Vagina (tissue), 2 donors: ENCODE measurements at places on chromosomes 4 and X. TPM values are rescaled to one million over a fixed set of nuclear protein-coding genes. Genes with fewer than 3 reads are reported as not detected.

DNA sequence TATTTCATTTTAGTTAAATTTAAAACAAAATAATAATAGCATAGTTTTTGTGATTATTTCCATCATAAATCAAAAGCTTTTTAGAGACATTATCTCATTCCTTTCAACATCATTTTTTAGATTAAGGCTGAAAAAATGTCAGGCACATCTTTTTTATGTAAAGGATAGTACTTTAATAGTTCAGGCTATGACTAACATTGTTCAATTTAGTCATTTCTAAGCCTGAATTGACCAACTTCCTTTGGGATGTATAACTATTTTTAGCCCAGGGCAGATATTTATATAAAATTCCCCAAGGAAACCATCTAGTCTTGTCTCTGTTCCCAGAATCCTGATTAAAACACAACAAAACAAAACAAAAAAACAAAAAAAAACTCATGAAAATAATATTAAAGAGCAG, 145.6 kb upstream of the PCDH18 start:
- no peaks in the 10 kb centered on the region for H3K36me3 ChIP-seq
- no peaks in the 10 kb centered on the region for H3K4me1 ChIP-seq
- H3K27ac ChIP-seq = no peak overlapping the region
- H3K4me3 ChIP-seq = no peak overlapping the region
- no peaks in the 10 kb centered on the region for H3K27me3 ChIP-seq

DNA sequence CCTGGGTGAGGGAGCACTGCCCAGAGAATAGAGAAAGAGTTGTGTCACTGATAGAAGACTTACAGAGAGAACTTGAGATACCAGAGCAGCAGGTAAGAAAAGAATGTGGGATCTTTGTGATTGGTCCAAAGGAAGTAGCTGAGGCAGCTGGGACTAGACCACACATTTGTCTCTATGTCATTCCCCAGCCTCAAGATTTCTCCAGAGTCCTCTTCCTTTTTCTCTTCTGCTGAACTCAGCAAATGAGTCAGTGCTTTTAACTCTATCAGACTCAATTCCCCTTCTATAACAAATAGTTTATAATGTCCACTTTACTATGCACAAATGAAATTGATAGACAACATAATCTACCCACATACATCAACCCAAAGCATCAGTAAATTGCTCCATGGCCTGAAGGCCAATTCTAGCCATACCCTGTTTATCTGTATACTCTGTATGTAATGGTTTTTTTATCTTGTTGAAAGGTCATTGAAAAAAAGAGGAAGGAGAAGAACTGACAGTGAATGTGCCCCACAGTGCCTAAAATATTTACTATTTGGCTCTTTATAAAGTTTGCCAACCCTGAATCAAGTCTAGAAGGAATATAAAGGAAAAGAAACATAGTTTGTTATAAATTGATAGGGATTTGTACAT, 38.2 kb downstream of the ETDC start:
- peaks cover 5% of the 10 kb centered on the region for H3K4me1 ChIP-seq
- no peaks in the 10 kb centered on the region for H3K27me3 ChIP-seq
- no peak for DNase-seq
- no peak overlapping the region for H3K4me3 ChIP-seq
- no peaks in the 10 kb centered on the region for H3K36me3 ChIP-seq

GRCh38 chr4:83115000-83115399, 471 bp upstream of the PLAC8 start:
- H3K4me3 ChIP-seq = no peak overlapping the region

GRCh38 chr4:76532805-76533204, 97.8 kb downstream of the SHROOM3 start:
- H3K27ac ChIP-seq = no peak overlapping the region
- no peaks in the 10 kb centered on the region for H3K4me1 ChIP-seq
- H3K4me3 ChIP-seq = no peak overlapping the region
- no peaks in the 10 kb centered on the region for H3K27me3 ChIP-seq
- H3K36me3 ChIP-seq = no peaks in the 10 kb centered on the region

DNA sequence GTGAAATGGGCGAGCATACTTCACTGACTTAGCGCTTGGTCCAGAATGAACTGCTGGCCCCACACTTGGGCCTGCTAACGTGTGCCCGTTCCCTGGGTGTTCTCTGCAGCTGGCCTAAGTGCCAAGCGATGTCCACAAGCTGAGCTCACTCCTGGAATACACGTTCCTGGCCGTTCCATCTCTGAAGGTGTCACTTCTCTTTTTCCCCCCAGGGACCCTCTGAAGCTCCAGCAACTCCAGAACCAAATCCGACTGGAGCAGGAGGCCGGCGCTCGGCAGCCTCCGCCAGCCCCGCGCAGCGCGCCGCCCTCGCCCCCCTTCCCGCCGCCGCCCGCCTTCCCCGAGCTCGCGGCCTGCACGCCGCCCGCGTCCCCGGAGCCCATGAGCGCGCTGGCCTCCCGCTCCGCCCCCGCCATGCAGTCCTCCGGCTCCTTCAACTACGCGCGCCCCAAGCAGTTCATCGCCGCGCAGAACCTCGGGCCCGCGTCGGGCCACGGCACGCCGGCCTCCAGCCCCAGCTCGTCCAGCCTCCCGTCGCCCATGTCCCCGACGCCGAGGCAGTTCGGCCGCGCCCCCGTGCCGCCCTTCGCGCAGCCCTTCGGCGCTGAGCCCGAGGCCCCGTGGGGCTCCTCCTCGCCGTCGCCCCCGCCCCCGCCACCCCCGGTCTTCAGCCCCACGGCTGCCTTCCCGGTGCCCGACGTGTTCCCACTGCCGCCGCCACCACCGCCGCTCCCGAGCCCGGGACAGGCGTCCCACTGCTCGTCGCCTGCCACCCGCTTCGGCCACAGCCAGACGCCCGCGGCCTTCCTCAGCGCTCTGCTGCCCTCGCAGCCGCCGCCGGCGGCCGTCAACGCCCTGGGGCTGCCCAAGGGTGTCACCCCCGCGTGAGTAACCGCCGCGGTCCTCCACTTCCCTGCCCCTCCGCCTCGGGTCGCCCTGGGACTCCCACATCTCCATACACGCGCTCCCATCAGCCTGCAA, 132.3 kb downstream of the CBR4 start:
- peaks cover 60% of the 10 kb centered on the region for H3K4me1 ChIP-seq
- no peak for DNase-seq
- H3K27me3 ChIP-seq = no peaks in the 10 kb centered on the region
- H3K36me3 ChIP-seq = peaks cover 19% of the 10 kb centered on the region

- no peaks in the 10 kb centered on the region for H3K36me3 ChIP-seq
- H3K27ac ChIP-seq = no peak overlapping the region
- no peak overlapping the region for H3K4me3 ChIP-seq
- no peaks in the 10 kb centered on the region for H3K4me1 ChIP-seq
- no peak for DNase-seq
- H3K27me3 ChIP-seq = no peaks in the 10 kb centered on the region
Measured at GRCh38 chr4:110371016-110371770, 104.8 kb upstream of the ENPEP start.

GRCh38 chr4:134200811-134201215, 776 bp downstream of the PABPC4L start:
- DNase-seq = no peak
- no peaks in the 10 kb centered on the region for H3K27me3 ChIP-seq
- peak overlapping the region; percentile 56 for H3K4me3 ChIP-seq
- no peaks in the 10 kb centered on the region for H3K36me3 ChIP-seq
- H3K4me1 ChIP-seq = peaks cover 24% of the 10 kb centered on the region

GRCh38 chr4:137274404-137274803, 257.9 kb downstream of the PCDH18 start:
- no peaks in the 10 kb centered on the region for H3K4me1 ChIP-seq
- no peaks in the 10 kb centered on the region for H3K36me3 ChIP-seq
- no peaks in the 10 kb centered on the region for H3K27me3 ChIP-seq
- H3K4me3 ChIP-seq = no peak overlapping the region

GRCh38 chrX:18424482-18425198, 768 bp upstream of the CDKL5 start:
- H3K27me3 ChIP-seq = no peaks in the 10 kb centered on the region
- peak overlapping the region; percentile 80 for H3K4me3 ChIP-seq
- H3K27ac ChIP-seq = peak overlapping the region; percentile 65
- DNase-seq = no peak
- H3K4me1 ChIP-seq = no peaks in the 10 kb centered on the region
- no peaks in the 10 kb centered on the region for H3K36me3 ChIP-seq

GRCh38 chr4:1321486-1321885, 25.5 kb upstream of the UVSSA start:
- H3K4me3 ChIP-seq = no peak overlapping the region
- H3K4me1 ChIP-seq = peaks cover 3% of the 10 kb centered on the region
- H3K27me3 ChIP-seq = no peaks in the 10 kb centered on the region
- H3K27ac ChIP-seq = no peak overlapping the region
- DNase-seq = no peak

DNA sequence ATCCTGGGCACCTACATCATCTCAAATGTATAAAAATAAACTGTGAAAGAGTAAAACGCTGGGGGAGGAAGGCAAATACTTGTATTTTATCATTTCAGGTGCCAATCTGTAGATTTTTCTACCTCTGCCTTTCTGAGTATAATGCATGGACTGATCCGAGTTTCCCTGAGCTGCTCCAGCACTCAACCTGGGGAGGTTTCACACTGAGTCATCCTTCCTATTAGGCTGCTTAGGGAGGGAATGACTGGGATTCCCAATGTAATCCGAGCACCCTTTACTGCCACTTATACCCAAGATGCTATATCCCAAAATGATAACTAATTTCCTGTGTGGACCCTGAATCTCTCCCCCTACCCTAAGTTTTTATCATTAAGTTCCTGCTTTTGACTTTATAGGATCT, 126.6 kb downstream of the HNRNPD start:
- DNase-seq = no peak
- no peak overlapping the region for H3K4me3 ChIP-seq
- no peaks in the 10 kb centered on the region for H3K4me1 ChIP-seq
- H3K27ac ChIP-seq = no peak overlapping the region

GRCh38 chrX:154430479-154430878, 2.0 kb downstream of the ATP6AP1 start:
- DNase-seq = no peak
- H3K36me3 ChIP-seq = peaks cover 4% of the 10 kb centered on the region
- no peak overlapping the region for H3K4me3 ChIP-seq
- peak overlapping the region; percentile 17 for H3K27ac ChIP-seq
- H3K4me1 ChIP-seq = peaks cover 6% of the 10 kb centered on the region
- no peaks in the 10 kb centered on the region for H3K27me3 ChIP-seq

- H3K4me3 ChIP-seq = no peak overlapping the region
- no peaks in the 10 kb centered on the region for H3K36me3 ChIP-seq
- no peaks in the 10 kb centered on the region for H3K4me1 ChIP-seq
- H3K27ac ChIP-seq = no peak overlapping the region
- no peaks in the 10 kb centered on the region for H3K27me3 ChIP-seq
Measured at GRCh38 chr4:68494688-68495087, 47.4 kb downstream of the TMPRSS11E start.

DNA sequence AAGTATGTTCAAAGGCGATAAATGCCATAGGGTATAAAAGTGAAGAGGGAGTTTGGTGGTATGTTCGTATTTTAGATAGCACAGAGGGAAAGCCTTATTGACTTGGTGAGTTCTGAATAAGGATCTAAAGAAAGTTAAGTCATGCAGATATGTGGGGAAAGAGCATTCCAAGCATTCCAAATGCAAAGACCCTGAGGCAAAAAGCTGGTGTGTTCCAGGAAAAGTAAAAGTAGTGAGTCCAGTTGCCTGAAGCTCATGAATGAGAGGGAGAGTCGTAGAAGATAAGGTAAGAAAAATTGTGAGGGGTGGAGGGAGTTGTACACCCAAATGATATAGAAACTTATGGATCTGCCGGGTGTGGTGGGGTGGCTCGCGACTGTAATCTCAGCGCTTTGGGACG, 426.7 kb downstream of the RPA4 start:
- no peaks in the 10 kb centered on the region for H3K4me1 ChIP-seq
- H3K4me3 ChIP-seq = no peak overlapping the region
- no peak for DNase-seq

DNA sequence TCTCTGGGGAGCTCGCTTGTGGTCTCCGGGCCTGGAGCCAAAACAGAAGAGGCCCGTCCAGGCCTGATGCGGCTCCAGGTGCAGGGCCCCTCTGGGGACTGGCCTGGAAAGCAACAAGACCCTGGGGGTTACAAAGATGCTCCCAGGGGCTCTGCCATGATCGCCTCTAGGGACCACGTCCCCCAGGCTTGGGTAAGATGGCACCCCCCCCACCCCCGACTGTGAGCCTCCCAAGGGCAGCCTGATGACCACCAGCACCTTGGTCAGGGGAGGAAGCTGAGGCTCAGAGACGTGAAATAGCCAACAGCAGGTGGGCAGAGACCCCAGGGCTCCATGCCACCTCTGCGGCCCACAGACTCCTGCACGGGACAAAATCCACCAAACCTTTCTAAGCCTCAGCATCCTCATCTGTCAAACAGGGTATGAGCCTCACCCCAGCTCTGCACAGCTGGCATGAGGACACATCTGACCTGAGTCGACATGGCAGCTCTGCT, 25.4 kb downstream of the C4orf50 start:
- no peaks in the 10 kb centered on the region for H3K4me1 ChIP-seq
- H3K4me3 ChIP-seq = no peak overlapping the region
- no peaks in the 10 kb centered on the region for H3K27me3 ChIP-seq

DNA sequence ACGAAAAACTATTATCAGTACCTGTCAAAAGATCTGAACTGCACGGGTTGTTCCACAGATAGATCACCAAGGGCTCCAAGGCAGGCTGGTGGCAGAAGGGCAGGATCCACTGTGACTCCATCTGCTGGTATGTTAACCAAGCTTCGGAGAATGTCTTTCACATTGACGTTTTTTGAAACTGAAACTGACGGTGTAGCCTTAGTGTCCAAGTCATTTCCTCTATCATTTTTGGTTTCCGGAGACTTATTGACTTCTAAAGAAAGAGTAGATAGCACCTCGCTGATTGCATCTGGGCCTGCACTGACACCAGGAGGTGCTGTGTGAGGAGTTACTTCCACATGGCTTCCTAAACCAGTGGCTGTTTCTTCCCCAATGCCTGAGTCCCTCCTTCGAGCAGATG, 186.9 kb downstream of the LRBA start:
- H3K36me3 ChIP-seq = no peaks in the 10 kb centered on the region
- H3K4me1 ChIP-seq = no peaks in the 10 kb centered on the region
- H3K4me3 ChIP-seq = no peak overlapping the region
- DNase-seq = no peak
- H3K27ac ChIP-seq = no peak overlapping the region
- no peaks in the 10 kb centered on the region for H3K27me3 ChIP-seq

DNA sequence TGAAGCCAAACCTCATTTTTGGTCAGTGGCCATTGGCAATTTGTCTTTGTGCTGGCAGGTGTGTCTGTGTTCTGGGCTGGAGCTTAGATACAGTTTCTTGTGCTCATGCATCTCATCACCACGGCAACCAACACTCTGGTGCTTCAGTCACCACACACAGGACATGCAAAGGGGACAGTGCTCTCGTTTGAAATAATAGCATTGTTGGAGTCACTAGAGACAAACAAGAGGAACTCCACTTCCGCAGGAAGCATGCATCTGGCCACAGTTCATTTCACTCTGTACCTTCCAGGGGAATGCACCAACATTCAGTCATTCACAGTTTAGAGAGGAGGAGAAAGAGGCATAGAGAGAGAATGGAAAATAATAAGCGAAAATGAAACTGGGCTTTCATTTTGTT, 267.4 kb downstream of the ANK2 start:
- DNase-seq = no peak
- H3K27ac ChIP-seq = no peak overlapping the region
- peaks cover under 1% of the 10 kb centered on the region for H3K36me3 ChIP-seq
- H3K4me3 ChIP-seq = no peak overlapping the region
- no peaks in the 10 kb centered on the region for H3K4me1 ChIP-seq

GRCh38 chr4:14669371-14669770, 332.9 kb upstream of the CPEB2 start:
- no peak overlapping the region for H3K4me3 ChIP-seq
- no peaks in the 10 kb centered on the region for H3K36me3 ChIP-seq
- no peak overlapping the region for H3K27ac ChIP-seq
- no peak for DNase-seq
- H3K4me1 ChIP-seq = no peaks in the 10 kb centered on the region
- H3K27me3 ChIP-seq = no peaks in the 10 kb centered on the region

The TAF7L gene
- 2.5 TPM for total RNA-seq

The RNF175 gene
- 2.2 TPM for total RNA-seq

The TMEM35A gene
- 5.4 TPM for total RNA-seq

The PCDH18 gene
- 32.9 TPM for total RNA-seq

The L1CAM gene
- total RNA-seq = 9.6 TPM

The SPINK2 gene
- 4.4 TPM for total RNA-seq

The NR0B1 gene
- 3.2 TPM for total RNA-seq

The PPARGC1A gene
- total RNA-seq = 1.2 TPM
